Cerebellar cortex (tissue), 1 donor: ENCODE measurements at places on chromosomes 6 and 20.

DNA sequence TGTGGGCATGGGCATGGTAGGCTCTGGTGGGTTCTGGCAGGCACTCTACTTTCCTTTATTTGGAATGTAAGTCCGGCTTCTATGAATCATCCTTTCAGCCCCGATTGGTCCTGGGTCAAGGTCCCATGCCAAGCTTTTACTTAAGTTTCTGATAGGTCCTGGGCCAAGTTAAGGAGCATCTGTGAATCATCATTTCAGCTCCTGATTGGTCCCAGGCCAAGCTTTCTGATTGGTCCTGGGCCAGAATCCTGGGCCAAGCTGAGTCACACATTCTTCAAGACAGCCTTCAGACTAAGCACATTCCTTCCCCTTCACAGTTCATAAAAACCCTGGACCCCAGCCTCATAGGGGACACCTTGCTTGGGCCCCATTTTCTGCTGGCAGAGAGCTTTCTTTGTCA, 231.0 kb upstream of the EYS start:
- DNase-seq: no peak

DNA sequence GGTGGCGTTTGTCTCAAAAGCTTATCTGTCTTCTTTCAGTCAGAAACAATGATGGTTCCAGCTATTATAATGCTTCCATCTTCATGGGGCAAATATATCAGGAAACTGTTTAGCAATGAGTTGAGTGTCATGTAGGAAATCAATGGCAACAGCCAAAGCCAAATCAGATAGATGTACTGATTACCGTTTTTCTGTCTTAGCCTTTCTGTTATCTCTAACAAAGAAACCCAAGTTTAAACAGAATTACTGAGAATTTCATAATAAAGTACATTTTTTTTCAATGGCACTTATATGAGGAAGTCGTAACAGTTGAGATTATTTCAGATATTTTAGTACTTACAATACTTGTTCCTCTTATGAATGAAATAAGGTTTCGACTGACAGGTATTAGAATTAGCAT, 1.2 kb downstream of the NOX3 start:
- DNase-seq: no peak

- DNase-seq: no peak
Measured at GRCh38 chr6:54525731-54526130, 217.5 kb downstream of the TINAG start.

- no peak for DNase-seq
Measured at GRCh38 chr6:13089296-13089994, 238.9 kb downstream of the TBC1D7 start.

- DNase-seq: no peak
Measured at GRCh38 chr6:144104488-144104887, 9.1 kb upstream of the SF3B5 start.

- no peak for DNase-seq
Measured at GRCh38 chr6:14585689-14586088, 468.1 kb downstream of the CD83 start.

- DNase-seq: no peak
Measured at GRCh38 chr6:149016716-149017115, 269.9 kb downstream of the UST start.

- peak; percentile 54 for DNase-seq
Measured at GRCh38 chr6:16183187-16183664, 54.3 kb downstream of the MYLIP start.
